Fibroblast of skin of left quadriceps (primary cell): ENCODE measurements at places on chromosomes 13 and 19.

- DNase-seq: no peak
Observed at GRCh38 chr13:90171649-90172048, 1175.8 kb upstream of the MIR17HG start.

DNA sequence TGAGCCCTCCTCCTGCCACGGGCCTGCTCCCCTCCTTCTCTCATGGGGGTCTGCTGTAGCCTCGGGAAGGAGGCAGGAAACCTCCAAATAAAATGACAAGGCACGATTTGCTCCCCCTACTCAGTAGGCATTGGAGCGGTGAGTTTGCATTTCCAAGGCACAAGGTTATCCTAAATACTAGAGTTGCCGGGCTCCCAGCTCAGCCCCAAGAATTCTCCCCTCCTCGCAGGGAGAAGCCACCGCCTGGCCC, 1.5 kb downstream of the CEBPA start:
- no peak for DNase-seq

DNA sequence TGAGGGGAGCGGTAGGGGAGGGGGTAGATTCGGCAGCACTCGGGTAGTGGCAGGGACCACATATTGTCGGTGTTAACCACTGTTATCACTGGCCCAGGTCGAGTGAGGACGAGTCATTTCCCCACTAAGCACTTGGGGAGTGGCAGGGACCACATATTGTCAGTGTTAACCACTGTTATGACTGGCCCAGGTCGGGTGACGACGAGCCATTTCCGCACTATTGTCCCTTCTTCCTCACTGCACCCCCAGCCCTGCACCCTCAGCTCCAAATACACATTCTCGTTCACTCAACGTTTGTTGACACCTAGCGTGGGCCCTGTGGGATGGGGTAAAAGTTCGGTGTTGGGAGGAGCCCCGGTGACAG, 467 bp upstream of the CLN5 start:
- DNase-seq: no peak

GRCh38 chr13:102466610-102467190, 64.9 kb upstream of the FGF14 start:
- DNase-seq: no peak

DNA sequence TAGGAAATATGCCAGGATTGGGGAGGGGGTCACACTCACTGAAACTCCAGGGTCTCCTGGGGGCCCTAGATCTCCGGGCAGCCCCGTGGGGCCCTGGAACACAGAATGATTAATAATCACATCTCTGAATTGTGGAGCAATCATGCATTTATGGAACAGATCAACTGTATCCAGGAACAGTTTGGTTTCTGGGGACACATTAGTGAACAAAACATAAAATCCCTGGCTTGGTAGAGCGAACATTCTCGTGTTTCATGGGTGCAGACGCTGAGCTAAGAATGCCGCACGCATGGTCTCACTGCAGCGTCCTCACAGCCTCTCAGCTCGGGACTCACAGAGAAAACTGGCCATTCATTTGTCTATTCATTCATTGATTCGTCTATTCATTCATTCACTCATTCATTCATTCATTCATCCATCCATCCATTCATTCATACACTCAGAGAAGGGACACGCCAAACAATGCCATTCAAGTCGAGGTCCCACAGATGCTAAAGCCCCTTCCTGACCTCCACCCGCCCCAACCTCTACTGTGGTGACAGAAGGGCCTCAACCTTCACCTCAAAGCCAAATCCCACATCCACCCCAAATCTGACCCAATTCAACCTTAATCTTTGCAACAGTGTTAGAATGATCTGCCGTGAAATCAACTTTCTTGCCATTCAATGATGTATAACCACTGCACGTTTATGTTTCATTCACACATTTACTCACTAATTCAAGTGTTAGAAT, 35.0 kb upstream of the OLFM2 start:
- no peak for DNase-seq

DNA sequence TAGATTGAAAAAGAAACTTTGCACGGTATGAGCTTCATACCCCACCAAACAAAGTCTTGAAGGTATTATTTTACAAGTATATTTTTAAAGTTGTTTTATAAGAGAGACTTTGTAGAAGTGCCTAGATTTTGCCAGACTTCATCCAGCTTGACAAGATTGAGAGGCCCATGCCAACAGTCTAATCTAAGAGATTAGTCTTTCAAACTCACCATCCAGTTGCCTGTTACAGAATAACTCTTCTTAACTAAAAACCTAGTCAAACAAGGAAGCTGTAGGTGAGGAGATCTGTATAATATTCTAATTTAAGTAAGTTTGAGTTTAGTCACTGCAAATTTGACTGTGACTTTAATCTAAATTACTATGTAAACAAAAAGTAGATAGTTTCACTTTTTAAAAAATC, 41.9 kb upstream of the RAP2A start:
- no peak for DNase-seq

- no peak for DNase-seq
Observed at GRCh38 chr13:25281193-25281934, 5.9 kb downstream of the MTMR6 start.

DNA sequence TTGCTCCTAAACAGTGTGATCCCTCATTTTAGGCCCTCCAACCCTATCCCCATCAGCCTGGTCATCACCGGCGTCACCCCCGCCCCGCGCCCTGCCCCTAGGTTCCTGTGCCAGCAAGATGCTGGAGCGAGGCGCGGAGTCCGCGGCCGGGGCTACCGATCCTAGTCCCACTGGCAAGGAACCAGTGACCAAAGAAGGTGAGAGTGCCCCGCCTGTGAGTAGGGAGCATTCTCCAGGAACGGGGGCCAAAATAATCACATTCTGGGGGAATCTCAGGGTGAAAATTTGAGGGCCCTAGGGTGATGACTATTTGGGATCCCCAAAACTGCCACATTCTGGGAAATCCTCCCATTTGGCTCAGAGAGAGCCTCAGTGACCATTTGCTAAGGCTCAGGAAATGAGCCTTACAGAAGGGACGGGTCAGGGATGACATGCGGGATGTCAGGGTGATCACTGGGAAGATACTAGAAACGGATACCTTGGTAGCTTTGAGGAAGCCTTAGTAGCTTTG, 1.4 kb downstream of the ZNF575 start:
- no peak for DNase-seq

DNA sequence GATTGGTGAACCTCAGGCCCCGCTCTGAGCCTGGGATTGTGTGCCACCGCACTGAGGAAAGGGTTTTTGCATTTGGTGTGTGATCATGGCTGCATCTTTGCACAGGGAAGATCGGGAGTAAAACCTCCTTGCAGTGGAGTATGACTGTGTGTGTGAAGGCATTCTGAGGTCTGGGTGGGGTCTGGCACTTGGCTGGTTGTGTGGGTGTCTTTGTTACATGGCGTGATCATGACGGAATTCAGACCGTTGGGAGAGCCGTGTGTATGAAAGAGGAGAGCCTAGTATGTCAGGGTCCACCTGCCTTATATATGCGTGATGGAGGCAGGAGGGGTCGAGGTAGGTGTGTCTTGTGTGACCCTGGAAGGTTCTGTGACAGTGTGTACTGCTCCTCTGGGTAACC, 740 bp upstream of the BEST2 start:
- DNase-seq: no peak

DNA sequence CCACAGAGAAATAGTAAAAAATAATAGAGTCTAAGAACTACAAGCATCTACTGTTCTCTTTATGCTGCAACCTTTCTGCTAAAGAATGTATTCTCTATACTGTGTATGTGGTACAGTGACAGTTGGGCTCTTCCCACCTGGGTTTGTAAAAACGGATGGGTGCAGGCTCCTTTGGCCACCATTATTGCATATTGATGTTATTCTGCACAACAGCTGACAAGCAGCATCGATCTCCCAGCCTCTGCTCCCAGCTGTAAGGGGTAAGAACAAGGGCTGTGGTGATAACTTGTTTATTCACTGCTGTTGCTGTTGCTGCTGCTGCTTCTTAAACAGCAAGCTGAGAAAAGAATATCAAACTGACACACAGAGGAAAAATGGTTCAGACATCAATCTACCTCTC, 56.1 kb downstream of the KCNRG start:
- DNase-seq: no peak

- no peak for DNase-seq
Observed at GRCh38 chr19:41689993-41690800, 2.1 kb upstream of the CEACAM7 start.

DNA sequence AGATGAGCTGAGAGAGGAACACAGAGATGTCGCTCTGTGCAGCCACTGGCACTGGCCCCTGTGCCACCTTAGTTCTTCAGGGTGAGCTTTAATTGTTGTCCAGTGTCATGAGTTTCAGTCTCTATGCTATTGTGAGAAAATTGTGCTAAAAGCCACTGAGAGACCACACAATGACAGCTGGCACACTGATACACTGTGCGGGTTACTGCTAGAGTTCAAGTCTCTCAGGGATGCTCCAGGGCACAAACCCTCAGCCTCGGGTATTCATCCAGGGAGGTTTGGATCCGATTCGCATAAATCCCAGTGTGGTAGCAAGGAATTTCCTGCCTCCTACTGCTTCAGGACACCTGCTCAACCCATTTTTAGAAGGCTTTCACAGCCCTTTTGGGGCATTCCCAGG, 68.1 kb upstream of the EDNRB start:
- DNase-seq: no peak
